ENCODE measurements at places on chromosomes 5 and 9.

DNA sequence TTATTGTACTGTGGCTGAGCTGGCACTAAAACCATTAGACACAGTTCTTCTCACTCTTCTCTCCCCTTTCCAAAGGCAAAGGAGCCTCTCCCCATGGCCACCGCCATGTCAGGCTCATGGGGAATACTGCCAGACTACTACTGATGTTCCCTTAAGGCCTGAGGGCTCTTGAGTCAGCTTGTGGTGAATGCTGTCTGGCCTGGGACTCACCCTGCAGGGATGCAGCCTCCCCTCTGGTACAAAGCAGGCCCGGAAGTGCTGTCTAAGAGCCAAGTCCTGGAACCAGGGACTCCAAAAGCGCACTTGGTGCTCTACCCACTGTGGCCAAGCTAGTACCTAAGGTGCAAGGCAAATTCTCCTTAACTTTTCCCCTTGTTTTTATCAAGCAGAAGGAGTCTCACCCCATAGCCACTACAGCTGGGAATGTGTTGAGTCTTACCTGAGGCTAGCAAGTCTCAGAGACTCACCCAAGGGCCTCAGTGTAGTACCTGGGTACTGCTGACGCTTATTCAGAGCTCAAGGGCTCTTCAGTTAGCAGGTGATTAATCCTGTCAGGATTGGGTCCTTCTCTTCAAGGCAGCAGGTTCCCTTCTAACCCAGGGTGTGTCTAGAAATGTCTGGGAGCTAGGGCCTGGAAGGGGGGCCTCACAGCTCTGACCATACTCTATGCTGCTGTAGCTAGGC lies 33.2 kb upstream of the C5orf46 start:
- peak; percentile 81 for ATAC-seq

DNA sequence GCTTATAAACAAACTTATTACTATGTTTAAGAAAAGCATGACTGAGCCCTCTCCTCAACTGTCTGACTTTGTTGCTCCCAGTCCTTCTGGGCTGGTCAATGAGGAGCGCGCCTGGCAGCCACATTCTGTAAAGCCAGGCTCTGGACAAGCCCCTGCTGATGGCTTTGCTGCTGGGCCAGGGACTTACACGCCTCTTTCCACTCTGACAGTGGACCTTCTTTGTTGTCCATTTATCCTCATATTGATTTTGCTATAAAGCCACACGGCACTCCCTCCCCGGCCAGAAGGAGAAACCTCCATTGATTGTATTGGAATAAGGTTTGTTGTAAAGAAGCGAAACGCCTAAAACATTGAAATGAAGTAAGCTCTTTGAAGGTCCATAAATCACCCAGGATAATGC lies 50.6 kb downstream of the C5orf15 start:
- ATAC-seq, result no peak

DNA sequence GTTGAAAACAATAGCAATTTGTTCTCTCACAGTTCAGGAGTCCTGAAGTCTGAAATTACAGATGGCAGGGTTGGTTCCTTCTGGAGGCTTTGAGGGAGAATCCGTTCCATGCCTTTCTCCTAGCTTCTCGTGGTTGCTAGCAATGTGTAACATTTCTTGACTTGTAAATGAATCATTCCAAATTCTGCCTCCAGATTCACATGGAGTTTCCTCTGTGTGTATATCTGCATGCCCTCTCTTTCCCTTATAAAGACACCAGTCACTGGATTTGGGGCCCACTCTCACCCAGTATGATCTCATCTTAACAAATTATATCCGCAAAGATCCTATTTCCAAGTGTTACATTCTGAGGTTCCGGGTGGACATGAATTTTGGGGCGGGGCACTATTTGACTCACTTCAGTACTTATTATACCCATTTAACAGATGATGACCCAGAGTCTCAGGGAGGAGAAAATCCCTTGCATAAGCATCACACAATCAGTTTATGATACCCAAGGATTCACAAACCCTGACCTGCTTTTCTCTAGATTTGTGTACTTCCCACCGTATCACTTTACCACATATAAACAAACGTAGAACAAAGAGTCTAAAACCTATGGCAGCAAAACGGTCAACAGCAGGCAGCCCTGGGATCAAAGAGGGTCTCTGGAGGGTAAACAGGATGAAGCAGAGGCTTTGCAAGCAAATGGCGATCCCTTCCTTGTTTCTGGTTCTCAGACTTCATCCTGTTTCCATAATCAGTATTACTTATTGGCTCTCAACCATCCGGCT lies 93.7 kb downstream of the C9orf152 start:
- no peak for ATAC-seq

DNA sequence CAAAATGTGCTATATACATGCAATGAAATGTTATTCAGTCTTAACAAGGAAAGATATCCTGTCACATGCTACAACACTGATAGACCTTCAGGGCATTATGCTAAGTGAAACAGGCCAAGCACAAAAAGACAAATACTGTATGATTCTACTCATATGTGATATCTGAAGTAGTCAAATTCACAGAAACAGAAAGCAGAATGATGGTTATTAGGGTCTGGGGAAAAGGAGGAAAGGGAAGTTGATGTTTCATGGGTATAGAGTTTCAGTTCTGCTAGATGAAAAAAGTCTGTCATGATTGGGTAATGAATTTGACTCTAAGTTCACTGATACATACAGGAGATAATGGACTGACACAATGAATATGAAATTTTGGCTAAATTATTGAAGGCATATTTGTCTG lies 11.2 kb upstream of the RIC1 start:
- peak; percentile 14 for ATAC-seq

All from esophagus mucosa (tissue), 1 donor.